Aorta (tissue), 5 donors: ENCODE measurements at places on chromosomes 16 and 17. TPM values are rescaled to one million over a fixed set of nuclear protein-coding genes. Genes with fewer than 3 reads are reported as not detected.
A peak's percentile ranks its signal among the peaks of the same experiment; 100 is the strongest.

- DNase-seq = no peak
- H3K4me1 ChIP-seq = no peaks in the 10 kb centered on the region
- no peak overlapping the region for H3K27ac ChIP-seq
Observed at GRCh38 chr17:5254903-5255521, 20.4 kb upstream of the SCIMP start.

- no peaks in the 10 kb centered on the region for H3K36me3 ChIP-seq
- H3K4me1 ChIP-seq = no peaks in the 10 kb centered on the region
- H3K4me3 ChIP-seq = peak within 1 kb of the TSS; percentile 24
- peak; percentile 73 for DNase-seq
- H3K27me3 ChIP-seq = no peaks in the 10 kb centered on the region
Observed at GRCh38 chr16:21277927-21278706, at the start of gene CRYM. Gene CRYM (minus strand): TSS chr16:21278290. CDS start chr16:21278251, 39 bp downstream.

The TEX14 gene
- total RNA-seq = 0.16 TPM

DNA sequence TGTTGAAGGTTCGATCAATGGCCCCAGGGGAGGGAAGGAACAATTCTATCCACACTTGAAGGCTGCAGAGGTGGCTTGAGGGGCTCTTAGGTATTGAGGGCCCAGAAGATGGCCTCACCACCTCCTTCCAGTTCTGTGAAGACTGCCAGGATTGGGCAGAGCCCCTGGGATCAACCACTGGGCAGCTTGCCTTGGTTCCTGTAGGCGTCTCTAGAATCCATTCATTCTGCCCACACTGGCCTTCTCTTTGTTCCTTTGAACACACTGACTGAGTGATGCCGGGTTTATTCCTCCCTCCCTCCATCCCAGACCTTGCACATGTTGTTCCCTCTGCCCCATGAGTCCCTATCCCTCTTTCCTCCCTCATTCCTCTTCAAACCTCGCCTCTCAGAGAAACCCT is 50.5 kb downstream of the SYT17 start:
- H3K4me3 ChIP-seq = no peak overlapping the region
- H3K4me1 ChIP-seq = no peaks in the 10 kb centered on the region
- H3K36me3 ChIP-seq = no peaks in the 10 kb centered on the region

DNA sequence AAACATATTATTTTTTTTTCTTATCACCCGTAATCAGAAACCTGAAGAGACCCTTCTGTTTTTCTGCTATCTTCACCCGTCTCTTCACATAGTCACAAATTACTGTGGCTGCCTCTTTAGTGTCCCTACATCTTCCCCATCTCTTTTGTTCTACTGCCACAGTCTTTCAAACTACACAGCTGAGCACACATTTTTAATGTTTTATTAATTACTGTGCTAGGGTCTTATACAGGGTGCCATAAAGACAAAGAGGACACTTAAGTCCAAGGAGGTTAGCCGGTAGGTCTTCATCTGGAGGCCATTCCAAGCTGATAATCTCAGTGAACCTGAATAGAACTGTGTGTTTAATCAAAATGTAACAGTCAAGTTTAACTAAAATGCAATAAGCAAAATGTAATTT is 20.7 kb downstream of the CNTNAP4 start:
- no peak for DNase-seq
- H3K36me3 ChIP-seq = no peaks in the 10 kb centered on the region
- no peaks in the 10 kb centered on the region for H3K27me3 ChIP-seq
- H3K4me3 ChIP-seq = no peak overlapping the region
- H3K27ac ChIP-seq = no peak overlapping the region
